ENCODE measurements at places on chromosomes 5 and 9.

DNA sequence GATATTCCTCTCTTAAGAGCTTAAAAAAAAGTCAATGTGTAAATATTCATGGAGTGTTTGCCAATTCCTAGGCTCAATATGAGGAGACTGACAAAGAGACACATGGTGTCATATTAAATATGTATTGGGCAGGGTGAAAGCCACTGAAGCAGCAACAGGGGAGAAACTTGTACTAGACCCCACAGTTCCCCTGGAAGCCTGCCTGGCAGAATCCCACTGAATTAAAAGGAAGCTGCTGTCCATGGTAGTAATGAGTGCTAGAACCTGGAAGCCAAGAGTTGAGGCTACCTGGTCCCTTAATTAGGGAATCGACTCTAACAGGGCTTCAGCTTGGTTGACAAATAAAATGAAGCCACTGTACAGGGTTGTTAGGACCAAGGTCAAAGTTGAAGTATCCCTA lies 129.4 kb upstream of the GPR151 start:
- no peak for DNase-seq

GRCh38 chr9:33748633-33749304 lies 46.6 kb upstream of the PRSS3 start:
- DNase-seq = no peak

GRCh38 chr5:120749737-120750136 lies 285.6 kb downstream of the PRR16 start:
- no peak for DNase-seq

DNA sequence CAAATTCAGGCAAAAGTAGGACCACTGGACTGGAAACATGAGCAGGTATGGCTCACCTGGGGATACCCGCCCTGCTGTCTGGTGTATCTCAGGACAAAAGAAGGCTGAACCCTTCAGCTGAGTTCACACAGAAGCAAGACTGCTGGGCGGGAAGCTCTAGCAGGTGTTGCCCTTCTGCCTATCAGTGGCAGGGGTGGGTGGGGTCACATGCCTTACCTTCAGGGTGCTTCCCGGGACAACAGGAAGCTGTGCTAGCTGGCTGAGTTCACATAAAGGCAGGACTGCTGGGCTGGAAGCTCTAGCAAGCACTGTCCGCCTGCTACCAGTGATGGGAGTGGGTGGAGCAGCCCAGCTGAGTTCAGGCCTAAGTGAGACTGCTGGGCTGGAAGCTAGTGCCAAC lies 498.8 kb upstream of the ZNF608 start:
- DNase-seq = no peak

GRCh38 chr9:125463926-125464325 lies 202.3 kb downstream of the GAPVD1 start:
- DNase-seq = no peak

DNA sequence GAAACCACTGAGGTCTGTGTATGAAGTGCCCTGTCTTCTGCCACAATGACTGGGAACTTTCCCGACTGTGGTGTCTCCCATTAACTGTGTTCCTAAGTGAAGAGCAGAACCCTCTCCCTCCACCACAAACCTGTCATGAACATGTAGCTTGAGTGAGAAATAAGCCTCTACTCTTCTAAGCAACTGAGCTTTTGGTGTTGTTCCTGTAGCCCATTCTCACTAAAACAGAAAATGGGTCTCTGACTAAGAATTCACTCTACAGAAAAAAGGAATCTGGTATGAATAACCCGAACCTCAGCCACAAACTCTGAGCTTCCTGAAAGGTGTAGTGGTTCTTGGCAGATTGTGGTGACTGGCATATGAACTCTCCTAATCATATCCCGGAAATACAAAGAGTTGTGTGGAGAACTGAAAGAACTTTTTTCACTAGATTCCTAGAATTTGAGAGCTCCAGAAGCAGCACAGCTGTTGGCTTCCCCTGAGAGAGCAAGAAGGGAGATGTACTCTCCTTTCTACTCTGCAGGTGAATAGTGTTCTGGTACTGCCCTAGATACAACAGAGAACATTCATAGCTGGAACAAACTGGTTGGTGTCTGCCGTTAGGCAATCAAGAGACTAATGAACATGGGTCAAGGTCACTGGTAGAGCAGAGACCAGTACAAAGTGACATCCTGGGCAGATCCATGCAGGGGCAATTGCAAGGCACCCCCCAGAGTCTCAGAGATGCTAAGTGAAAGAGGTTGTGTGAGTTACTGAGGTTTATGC lies 283.8 kb downstream of the PDE4D start:
- DNase-seq = no peak

- no peak for DNase-seq
These were observed 55.5 kb upstream of the MEGF10 start for GRCh38 chr5:127235136-127235535.

DNA sequence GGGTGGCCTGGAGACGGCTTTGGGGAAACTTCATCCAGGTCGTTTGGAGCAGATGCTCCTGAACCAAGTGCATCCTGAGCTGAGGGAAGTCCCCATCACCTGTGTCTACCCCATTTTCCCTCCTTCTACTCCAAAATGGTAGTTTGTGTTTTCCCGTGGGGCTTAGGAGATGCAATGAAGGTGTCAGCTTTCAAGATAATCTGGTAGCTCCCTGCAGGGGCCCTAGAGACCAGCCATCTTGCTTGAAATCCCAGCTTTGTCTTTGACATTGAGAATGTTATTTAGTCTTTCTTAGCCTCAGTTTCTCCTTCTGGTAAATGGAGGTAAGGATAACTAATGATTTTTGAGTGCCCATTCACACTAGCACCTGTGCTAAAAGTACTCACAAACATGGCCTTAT lies 77.4 kb downstream of the WWC1 start:
- no peak for DNase-seq

DNA sequence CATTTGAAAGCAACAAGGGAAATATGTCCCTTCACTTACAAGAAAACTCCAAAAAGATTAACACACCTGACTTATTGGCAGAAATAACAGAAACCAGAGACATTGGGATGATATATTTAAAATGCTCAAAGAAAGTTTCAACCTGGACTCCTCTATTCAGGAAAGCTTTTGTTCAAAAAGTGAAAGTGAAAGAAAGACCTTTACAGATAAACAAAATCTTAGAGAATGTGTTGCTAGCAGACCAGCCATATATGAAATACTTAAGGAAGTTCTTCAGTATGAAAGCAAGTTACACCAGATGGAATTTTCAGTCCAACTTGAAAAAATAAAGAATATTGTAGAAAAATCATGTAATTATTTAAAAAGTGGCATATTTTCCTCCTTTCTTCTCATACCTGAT lies 1075.1 kb downstream of the NR2F1-AS1 start:
- no peak for DNase-seq

DNA sequence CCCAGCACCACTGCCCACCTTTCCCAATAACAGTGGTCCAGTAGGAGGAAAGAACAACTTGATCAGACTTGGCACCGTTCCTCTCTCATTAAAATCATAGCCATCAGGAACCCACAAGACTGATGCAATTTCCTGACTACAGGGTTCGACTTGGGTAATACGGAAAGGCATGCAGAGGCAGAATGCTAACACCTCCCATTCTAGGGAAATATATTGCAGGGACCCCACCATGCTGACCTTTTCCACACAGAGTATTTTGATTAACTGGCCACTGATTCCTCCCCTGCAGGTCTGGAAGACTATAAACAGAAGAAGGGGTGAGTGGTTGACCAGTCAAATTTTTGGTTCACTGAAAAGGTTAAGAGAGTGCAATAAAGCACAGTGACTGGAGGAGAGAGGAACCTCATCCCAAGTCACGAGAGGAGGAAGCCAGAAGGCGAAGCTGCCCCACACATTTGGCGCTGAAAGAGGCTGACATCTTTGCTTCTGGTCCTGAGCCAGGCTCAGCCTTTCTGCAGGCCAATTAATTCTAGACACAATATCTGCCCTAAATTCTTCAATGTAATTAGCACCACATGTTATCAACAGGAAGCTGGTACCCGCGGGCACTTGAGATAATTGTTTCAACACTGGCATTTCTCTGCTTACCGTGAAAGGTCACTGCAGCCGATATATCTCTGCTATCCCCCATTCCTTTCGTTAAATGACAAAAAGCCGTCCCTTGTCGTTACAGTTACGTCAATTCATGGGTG lies 64.7 kb upstream of the SPOCK1 start:
- DNase-seq = no peak

GRCh38 chr5:164753434-164753833 lies 1248.0 kb downstream of the MAT2B start:
- no peak for DNase-seq

GRCh38 chr5:32551865-32552264 lies 33.5 kb upstream of the SUB1 start:
- DNase-seq = no peak

DNA sequence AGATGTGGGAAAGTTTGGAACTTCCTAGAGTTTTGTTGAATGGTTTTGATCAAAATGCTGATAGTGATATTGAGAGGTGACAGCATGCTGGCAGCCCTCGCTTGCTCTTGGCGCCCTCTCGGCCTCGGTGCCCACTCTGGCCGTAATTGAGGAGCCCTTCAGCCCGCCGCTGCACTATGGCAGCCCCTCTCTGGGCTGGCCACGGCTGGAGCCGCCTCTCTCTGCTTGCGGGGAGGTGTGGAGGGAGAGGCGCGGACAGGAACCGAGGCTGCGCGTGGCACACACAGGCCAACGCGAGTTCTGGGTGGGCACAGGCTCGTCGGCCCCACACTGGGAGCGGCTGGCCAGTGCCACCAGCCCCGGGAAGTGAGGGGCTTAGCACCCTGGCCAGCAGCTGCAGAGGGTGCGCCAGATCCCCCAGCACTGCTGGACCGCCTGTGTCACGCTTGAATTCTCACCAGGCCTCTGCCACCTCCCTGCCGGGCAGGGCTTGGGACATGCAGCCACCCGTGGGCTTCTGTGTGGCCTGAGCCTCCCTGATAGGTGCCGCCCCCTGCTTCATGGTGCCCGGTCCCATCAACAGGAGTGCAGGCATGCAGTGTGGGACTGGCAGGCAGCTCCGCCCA lies 488.5 kb downstream of the CYLC2 start:
- DNase-seq = no peak

- DNase-seq = no peak
These were observed 6.9 kb downstream of the SREK1 start for GRCh38 chr5:66151030-66151429.

DNA sequence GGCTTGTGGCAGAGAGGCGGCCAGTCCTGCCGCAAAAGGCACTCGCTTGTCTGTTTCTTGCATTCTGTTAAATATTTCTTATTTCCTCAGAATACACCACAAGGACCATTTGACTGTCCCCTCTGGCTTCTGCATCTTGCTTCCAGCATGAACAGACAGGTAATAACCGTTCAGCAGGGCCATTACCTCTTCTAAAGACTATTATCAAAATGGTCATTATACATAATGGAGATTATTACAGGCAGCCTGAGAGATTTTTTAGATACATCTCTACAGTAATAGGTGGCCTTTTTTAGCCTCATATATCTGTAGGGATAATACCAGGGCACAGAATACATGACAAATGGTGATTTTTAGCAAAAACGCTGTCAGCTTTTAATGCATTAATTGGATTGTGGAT lies 382.0 kb downstream of the PSAT1 start:
- DNase-seq = no peak

DNA sequence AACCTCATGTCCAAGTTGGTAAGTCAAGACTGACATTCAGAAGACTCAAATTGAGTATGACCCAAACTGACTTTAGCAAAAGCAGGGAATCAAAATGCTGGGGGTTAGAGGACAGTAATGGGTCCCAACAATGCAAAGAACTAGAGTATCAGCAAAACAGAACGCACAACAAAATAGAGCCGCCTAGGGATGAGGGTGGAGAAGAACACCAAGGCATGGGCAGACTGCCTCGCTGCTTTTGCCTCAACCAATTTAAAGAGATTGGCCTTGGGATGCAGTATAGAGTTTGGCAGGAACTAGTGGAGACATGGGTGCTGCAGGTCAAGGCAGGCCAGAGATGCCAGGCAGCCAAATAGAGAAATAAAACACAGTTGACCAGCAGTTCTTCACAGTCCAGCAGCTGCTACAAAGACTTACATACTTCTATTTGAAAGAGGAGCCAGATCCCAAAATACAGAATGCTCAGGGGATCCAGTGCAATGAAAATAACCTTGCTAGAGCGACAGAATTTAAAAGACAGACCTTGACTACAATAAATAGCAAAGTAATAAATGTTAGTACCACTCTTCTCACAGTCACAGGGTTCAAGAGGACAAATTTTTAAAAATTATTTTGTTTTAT lies 83.9 kb upstream of the NIPBL start:
- no peak for DNase-seq

- peak; percentile 6 for DNase-seq
These were observed 21.1 kb upstream of the GAS1 start for GRCh38 chr9:86968258-86968920.

DNA sequence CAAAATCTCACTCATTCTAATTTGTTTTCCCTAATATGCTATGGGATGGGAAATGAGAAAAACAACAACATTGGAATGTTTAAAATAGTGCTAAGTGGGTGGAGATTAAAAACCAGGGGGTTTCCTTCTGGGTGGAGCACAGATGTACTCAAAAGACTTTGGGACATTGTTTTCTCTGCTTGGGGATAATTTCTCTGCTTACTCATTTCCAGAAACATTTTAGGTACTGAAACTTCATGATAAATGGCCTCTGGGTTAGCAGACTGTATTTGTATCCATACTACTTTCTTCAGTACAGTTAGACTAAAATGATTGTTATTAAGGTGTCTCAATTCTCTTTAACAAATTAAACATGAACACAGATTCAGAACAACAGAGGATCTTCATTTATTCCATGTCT lies 17.4 kb downstream of the ELOVL7 start:
- DNase-seq = no peak

GRCh38 chr5:88490874-88491273 lies 222.2 kb upstream of the TMEM161B start:
- no peak for DNase-seq

Data from thoracic aorta (tissue), 2 donors.